AG09309 (cell line): ENCODE measurements at places on chromosomes 13 and 19.
A peak's percentile ranks its signal among the peaks of the same experiment; 100 is the strongest.

- DNase-seq: no peak
These were observed 133.9 kb downstream of the KL start for GRCh38 chr13:33150126-33150525.

DNA sequence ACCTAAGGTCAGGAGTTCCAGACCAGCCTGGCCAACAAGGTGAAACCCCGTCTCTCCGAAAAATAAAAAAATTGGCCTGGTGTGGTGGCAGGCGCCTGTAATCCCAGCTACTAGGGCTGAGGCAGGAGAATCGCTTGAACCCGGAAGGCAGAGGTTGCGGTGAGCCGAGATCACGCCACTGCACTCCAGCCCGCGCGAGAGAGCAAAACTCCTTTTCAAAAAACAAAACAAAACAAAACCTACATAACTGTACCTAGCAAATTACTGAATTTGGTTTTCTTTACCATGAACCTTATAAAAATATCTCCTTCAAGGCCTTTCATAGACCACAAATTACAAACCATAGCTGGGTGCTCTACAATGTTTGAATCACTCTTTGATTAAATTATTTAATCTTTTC lies 760 bp downstream of the ZNF91 start:
- DNase-seq: no peak

DNA sequence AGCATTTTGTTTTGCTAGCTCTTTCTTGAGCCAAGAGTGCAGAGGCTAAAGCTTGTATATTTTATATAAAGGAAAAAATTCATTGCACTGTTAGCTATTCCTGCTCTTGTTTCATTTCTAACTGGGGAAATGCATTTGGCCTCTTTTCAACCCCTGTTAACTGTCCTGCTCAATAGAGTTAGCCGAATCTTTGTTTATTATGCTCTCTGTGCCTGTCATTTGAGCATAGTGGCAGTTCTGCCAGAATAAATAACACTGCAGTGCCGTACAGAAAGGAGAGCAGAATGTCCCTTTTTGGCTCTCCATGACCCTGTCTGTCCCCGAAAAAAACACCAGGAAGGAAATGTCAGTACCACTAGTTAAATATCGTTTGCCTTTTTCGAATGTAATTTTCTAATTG lies 350.8 kb downstream of the MYO16 start:
- DNase-seq: no peak

GRCh38 chr13:56424246-56424645 lies 716.5 kb upstream of the PRR20A start:
- DNase-seq: no peak

GRCh38 chr19:8155318-8155717 lies 5.9 kb upstream of the FBN3 start:
- no peak for DNase-seq

DNA sequence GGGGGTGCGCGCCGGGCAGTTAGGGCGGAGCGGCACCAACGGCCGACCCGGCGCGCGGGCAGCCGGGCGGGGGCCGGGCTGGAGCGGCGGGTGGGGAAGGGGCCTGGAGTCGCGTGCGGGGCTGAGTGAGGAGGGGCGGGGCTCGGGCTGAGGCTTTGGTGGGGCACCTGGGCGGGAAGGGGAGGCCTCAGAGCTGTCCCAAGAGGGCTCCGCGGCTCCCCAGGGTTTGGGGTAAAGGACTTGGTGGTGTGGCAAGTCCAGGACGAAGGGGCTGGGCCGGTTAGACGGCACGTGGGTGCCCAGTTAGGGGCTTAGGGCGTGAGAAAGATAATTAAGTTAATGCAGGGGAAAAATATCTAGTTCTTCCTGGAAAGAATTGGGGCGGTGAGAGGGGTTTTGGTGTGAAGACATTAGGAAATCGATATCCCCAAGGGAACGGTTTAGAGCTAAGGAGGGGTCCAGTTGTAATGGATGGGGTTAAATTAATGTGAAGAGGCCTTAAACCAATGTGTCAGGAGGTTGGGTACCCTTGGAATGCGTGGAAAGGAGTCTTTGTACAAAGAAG lies 496 bp downstream of the ZNF574 start:
- DNase-seq: no peak

DNA sequence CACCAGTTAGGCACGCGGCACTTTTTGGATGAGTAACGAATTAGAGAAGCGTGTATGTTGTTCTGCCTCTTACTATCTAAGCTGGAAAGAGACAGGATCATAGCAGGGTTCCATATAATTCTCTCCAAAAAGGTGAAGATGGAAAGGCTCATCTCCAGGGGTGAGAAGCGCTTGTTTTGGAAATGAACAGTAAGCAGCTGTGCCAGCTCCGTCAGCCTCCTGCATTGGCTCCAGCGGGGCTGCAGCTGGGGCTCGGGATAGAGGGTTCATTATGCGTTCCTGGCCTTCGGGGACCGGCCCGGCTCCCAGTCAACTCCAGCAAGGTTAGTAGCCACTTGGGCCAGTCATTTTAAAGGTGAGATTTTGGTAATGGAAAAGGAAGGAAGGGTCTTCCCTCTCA lies 155.5 kb downstream of the COL4A1 start:
- no peak for DNase-seq

GRCh38 chr19:13723206-13723605 lies 41.1 kb upstream of the MRI1 start:
- DNase-seq: peak; percentile 14

- DNase-seq: no peak
These were observed 25.2 kb upstream of the XPO4 start for GRCh38 chr13:20927596-20928257.

GRCh38 chr19:55426042-55426441 lies 17.1 kb downstream of the SHISA7 start:
- DNase-seq: no peak

GRCh38 chr19:14167576-14168138 lies 31.3 kb upstream of the ASF1B start:
- DNase-seq: no peak

DNA sequence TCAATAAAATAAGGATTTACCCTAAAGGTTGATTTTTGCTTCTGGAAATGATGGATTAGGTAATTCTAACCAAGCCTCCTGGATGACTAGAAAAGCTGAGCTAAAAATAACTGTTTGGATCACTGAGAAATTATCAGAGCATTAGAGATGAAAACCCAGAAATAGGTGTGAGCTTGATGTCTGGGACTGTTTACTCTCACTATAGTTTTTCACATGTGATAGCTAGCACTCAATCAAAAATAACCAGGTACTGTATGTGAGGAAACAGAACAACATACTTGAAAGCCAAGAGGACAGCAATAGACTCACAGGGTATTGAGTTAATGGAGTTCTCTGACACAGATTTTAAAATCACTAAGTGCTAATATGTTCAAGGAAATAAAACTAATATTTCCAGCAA lies 9.5 kb downstream of the ZAR1L start:
- no peak for DNase-seq

DNA sequence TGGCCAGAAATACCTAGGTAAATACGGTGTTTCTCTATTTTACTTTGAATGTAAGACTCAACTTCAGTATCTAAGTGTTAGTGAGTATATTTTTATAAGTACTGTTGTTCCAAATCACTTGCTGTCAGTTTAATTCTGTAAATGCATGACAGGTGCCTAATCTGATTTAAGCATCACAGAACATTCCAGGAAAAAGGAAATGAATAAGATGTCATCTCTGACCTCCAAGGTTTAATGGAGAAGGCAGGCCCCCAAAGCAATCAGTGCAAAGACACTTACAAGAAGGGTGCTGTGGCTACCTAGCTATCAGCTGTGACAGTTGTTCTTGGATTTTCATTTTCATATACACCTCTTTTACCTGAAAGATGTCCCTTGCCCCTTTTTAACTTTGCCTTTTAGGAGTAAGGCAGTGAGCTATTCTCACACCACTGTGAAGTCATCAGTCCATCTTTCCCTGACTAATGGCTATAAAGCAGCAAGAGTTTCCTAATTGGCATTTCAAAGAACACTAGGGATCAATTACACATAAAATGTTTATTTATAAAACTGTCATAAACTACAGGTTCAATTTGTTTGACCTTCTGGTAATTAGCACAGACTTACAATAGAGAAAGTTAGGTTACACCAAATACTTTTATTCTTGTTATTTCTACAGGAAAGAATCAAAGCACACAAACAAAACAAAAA lies 427.6 kb downstream of the SPRY2 start:
- no peak for DNase-seq

- no peak for DNase-seq
These were observed 1.6 kb downstream of the TEX30 start for GRCh38 chr13:102772042-102772425.

DNA sequence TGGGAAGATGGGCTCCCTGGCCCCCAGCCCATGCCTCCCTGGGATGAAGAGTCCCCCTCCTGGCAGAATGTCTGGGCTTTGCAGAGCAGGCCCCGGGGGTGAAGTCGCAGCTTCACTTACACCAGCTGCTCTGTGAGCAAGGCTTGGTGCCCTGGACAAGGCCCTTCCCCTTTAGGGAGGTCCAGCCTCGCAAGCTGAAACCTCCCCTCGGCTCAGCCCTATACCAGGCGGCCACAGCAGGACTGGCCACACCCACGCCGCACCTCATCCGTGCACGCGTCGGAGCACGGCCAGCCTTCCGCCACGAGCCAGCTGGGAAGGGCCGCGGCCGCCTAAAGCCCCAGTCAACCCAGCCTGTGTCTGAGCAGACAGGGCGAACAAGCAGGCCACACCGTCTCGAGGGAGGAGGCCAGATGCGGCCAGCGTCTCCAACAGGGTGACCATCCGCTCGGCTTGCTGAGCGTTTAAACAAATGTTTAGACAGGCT lies 83.2 kb upstream of the MCF2L start:
- peak; percentile 39 for DNase-seq

- DNase-seq: no peak
These were observed 2.6 kb downstream of the NLRP4 start for GRCh38 chr19:55838906-55839305.

DNA sequence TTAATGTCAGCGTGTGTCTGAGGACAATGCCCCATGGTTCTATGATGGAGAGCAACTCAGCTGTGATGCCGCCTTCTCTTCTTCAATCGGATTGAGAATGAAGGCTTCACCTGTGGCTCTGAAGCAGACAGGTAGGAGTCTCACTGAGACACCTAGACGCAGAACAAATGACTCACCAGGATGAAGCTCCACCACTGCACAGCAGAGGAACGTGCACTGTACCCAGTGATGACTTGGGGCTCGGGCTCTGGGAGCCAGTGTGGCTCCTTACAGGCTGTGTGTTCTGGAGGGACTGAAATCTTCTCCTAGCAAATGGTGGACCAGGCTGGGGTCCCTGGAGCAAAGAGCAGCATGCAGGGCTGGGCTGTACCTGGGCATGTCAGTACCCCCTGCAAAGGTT lies 44.0 kb downstream of the CCDC70 start:
- no peak for DNase-seq

DNA sequence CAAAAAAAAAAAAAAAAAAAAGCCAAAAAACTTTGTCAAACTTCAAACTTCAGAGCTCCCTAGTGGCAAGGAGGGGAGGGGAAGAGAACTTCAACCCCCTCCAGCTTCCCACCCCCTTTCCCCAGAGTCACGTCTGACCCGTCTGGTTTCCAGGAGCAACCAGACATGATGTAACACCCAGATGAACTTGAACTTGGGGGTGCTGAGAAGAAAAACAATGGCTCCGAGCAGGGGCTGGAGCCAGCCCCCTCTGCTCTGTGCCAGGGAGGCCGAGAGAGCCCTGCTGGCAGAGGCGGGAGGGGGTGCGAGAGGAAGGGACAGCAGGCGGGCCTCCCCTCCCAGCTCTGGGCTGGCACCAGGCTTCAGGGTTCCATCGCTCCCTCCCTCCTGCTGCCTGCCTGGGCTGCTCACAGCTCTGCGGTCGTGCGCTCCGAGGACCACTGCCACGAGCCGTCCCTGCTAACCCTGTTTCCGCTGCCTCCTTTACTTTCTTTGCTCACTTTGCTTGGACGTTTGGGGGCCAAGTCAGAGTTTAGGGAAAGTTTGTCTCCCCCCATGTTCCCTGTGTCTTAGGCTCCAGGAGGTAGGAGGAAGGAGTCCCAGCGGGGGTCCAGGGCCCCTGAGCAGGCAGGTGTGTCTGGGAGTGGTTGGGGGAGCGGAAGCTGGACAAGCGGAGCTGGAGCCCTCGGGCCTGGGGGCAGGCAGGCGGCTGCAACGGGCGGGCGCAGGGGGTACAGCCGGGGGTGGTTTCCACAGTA lies 11.1 kb downstream of the LYL1 start:
- DNase-seq: peak; percentile 80

DNA sequence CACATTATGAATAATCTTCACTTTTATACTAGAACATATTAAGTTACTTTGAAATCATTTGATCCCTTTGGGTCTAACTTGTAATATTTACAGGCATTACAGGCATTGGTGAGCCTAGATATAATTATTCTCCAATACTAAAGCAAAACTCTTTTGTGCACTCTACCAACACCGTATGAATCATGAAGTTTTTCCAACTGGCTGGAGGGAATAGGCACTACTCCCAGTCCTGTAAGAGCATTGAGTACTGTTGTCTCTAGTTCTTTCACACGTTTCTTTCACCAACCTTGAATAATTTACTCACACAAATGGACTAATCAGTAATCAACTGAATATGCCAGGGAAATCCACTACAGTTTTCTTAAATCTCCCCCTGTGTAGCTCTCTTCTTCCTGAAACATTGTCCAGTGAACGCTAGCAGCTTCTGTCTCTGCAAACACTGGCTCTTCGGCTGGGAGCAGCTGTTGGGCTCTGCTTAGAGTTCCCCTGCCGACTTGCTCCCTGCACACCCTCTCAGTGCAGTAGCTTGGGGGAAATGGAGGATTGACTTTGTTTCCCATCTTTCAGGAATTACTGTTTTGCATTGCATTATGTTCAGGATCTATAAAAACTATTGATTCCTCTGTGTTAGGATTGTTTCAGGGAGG lies 476.7 kb downstream of the RFC3 start:
- DNase-seq: no peak

DNA sequence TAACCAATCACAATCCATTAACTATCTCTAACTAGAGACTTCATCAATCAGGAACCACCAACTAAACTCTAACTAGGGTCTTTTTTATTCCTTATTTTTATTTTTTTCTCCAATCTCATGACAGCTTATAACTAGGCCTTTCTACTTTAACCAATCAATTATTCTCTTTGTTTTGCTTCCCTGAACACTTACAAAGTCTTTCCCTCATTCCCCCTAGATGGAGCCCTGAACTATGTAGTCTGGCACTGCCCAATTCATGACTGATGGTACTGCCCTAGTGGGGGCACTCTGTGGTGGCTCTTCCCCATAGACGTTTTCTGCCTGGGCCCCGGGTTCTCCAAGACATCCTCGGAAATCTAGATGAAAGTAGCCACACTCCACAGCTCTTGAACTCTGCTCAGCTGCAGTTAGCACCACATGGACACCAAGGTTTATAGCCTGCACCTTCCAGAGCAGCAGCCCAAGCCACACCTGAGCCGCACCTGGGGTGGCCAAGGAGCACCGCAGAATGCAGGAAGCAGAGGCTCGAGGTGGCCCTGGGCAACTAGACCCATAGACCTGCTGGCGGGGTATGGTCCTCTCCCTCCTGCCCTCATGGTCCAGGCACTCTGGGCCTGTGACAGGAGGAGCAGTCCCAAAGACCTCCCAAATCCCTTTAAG lies 6.6 kb downstream of the ATP7B start:
- DNase-seq: no peak

DNA sequence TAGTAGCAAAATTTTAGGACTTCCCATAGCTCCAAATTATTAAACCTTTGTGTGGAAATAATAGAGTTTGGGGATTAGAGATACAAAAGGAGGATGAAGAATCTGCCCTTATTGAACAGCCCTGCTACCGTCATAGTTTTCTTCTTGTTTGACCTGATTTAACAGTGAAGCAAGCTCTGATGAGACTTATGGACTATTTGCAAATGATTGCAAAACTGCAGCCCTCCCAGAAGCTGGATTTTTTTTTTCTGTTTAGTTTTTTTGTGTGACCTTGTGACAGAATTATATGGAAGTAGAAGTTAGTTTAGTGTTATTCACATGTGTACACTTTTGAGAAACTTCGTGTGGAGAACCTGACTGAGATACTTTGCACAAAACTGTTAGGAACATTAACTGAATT lies 267.8 kb downstream of the KCNRG start:
- no peak for DNase-seq
